ENCODE measurements at places on chromosomes 13 and 19. TPM values are rescaled to one million over a fixed set of nuclear protein-coding genes. Genes with fewer than 3 reads are reported as not detected.

- DNase-seq, result no peak
These were observed 327.2 kb upstream of the TSHZ3 start for GRCh38 chr19:31676271-31677004.

The RFX1 gene
- polyA plus RNA-seq, result 17.7 TPM

DNA sequence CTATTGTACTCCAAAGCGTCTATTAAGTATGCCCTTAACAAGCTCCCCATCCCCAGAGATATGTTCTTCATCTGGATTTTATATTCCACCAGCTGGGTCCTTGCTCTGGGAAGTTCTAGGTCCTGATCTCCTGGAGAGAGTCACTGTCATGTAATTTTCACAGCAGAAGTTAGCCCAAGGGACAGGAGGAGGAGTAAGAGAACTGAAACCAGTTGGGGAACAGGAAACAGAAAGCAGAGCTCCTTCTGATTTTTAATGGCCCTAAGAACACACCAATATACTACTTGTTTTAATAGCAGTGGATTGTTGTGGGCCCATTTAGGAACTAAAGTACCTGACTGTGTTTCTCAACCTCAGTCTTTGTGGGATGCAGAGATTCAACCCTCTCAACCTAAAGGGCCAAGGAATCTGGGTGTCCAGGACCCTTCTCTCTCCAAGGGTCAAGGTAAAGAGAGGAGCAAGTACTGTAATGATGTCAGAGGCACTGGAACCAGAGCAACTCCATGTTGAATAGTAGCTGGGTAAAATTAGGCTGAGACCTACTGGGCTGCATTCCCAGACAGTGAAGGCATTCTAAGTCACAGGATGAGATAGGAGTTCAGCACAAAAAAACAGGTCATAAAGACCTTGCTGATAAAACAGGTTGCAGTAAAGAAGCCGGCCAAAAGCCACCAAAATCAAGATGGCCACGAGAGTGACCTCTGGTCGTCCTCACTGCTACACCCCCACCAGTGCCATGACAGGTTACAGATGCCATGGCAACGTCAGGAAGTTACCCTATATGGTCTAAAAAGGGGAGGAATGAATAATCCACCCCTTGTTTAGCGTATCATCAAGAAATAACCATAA lies 8.1 kb upstream of the FPR3 start:
- no peak for DNase-seq

DNA sequence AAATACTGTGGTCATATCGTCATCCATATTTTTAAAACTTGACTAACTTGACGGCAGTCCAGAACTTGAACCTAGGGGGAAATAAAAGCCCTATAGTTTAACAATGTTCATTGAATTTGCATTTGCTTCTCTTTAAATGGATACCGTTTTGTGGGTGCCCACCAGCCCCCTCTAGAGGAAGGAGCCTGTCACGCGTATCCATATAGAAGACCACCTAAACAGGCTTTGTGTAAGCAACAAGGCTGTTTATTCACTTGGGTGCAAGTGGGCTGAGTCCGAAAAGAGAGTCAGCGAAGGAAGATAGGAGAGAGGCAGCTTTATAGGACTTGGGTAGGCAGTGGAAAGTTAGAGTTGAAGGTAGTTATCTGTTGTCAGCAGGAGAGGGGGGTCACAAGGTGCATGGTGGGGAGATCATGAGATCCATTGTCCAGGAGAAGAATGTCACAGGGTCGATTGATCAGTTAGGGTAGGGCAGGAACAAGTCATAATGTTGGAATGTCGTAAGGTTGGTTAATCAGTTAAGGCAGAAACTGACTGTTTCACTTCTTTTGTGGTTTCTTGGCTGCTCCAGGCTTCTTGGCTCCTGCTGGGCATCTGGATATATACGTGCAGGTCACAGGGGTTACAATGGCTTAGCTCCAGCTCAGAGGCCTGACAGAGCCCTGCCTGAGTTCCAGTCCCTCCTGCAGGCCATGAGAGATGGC lies 42.5 kb upstream of the ANKRD10 start:
- DNase-seq, result no peak

- DNase-seq, result no peak
These were observed 761.9 kb upstream of the SLITRK5 start for GRCh38 chr13:86909318-86909717.

The TEX101 gene
- polyA plus RNA-seq, result not detected

The MCEMP1 gene
- polyA plus RNA-seq, result 0.14 TPM

The LYPD5 gene
- polyA plus RNA-seq, result 0.30 TPM

DNA sequence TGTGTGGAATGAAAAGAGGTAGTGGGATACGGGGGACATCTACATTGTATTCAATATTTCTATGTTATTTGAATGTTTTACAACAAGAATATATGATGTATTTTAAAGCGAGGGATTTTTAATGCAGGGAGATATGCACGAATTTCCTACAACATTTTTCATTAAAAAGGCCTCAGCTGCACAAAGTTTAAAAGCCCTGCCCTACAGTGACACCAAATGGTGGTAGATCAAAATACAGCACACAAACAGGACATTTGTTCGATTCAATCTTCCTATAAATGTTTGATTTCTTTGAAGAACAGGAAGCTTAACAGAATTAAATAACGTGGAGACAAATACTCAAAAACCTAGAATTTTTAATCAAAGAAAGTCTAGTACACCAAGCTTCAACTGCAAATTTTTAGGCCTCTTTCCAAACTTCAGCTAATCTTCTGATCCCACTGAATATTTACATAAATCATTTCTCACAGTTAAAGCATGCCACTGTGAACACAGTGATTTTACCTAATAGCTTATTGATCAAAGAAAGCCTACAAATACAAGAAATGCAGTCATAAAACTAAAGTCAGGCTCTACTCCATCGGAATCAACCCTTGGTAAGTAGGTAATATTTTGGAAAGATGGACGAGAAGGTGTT lies 257.2 kb downstream of the DIAPH3 start:
- DNase-seq, result peak; percentile 21

DNA sequence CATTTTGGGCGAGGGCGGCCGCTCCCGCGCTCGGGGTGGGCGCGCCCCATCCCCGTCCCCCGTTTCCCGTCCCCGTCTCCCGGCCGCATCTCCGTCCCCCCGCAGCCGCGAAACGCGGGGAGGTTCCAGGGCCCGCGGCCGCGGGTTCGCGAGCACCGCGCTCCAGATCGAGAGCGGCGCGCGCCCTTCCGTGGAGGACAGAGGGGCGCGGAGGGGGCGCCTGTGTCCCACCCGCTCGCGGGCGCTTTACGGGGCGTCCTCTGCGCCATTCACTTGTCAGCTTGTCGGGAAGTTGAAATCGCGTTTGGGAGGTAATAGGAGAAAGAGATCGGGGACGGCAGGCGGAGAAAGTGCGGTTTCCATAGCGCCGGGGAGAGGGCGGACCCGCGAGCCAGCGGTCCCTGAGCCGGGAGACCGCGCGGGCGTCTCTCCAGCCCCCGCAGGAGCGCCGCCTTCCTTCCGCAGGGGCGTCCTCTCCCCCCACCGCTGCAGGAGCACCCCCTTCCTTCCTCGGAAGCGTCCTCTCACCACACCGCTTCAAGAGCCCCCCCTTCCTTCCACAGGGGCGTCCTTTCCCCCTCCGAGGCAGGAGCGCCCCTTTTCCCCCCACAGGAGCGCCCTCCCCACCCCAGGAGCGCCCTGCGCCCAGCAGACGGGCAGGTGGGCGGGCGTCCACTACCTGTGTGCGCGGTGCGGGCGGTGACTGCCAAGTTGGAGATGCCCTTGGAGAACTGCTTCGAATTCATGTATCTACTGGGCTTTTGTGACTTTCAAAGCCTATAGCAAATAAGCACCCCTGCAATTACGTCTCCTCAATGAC lies 962 bp upstream of the IRS2 start:
- no peak for DNase-seq

- no peak for DNase-seq
These were observed 12.1 kb upstream of the SLC25A42 start for GRCh38 chr19:19051478-19052213.

GRCh38 chr19:42409477-42409876 lies 17.7 kb downstream of the LIPE start:
- DNase-seq, result no peak

DNA sequence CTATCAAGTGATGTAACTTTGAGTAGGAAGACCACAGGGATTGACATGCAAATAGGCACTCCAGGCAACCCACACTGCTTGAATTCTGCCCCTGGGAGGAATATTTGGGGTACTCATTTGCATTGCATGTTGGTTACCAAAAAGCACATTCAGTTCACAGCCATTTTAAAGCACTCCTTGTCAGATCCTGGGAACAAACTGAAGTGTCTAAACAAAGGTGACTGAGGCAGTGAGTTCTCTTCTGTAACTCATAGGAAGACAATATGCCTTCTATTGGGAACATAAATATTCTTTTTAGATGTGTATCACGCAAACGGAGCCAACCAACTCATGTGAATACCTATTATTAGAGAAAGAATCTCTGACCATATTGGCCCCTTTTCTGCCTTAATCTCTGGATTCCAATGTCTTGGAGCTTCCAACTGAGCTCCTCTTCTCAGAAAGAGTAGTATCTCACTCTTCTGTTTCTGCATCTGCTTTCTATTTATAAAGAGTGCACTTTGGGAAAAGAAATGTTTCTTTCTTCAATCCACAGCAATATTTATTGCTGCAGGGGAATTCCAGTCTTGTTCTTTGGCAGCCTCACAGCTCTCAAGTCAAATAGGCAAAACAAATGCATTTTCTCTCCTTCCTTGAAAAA lies 125.7 kb upstream of the NBEA start:
- no peak for DNase-seq

GRCh38 chr13:106133025-106133424 lies 402.4 kb downstream of the EFNB2 start:
- DNase-seq, result no peak

GRCh38 chr13:74795526-74795925 lies 661.3 kb upstream of the KLF12 start:
- DNase-seq, result no peak
